NCI-H1417 (cell line): ENCODE measurements at places on chromosomes 12 and 14.

- DNase-seq = no peak
Observed at GRCh38 chr14:73240816-73241480, 3.6 kb downstream of the PAPLN start.

GRCh38 chr14:24103451-24103850, 9.3 kb downstream of the PCK2 start:
- no peak for DNase-seq

GRCh38 chr14:68630081-68630571, 162.7 kb downstream of the ZFP36L1 start:
- DNase-seq = no peak

GRCh38 chr12:113667676-113668356, 196.1 kb upstream of the LHX5 start:
- no peak for DNase-seq

- no peak for DNase-seq
Observed at GRCh38 chr14:53103636-53104340, 49.3 kb downstream of the DDHD1 start.

DNA sequence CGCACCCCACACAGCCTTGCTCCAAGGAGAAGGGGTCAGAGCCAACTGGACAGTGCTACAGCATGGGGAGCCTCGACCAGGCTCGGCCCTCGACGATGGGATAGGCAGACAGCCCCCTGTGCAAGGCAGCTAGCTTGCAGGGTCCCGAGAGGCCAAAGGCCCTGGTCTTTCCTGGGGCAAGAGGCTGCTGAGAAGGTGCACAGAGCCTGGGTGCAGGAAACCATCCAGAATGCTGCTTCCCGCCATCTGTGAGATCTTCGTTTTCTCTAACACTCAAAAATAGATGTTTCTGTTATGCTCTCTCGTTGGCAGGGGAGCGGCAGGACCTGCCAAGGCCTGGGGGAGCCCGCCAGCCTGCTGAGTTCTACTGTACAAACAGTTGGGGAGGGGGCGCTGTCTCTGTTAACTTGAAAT, 168.0 kb upstream of the RTL1 start:
- peak; percentile 20 for DNase-seq

DNA sequence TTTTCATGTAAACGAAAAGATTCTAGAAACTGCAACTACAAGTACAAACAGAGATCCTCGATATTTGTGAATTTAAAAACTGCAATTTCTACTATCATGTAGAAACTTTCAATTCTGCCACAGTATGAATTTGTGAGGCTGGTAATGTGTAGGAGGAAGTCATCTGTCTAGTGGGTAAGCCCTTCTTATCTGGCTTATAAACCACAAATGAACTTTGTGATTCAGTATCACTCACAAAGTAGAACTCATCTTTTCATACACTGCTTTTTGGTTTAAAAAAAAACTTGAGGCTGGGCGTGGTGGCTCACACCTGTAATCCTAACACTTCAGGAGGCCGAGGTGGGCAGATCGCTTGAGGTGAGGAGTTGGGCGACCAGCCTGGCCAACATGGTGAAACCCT, 20.7 kb downstream of the GTF2A1 start:
- no peak for DNase-seq

DNA sequence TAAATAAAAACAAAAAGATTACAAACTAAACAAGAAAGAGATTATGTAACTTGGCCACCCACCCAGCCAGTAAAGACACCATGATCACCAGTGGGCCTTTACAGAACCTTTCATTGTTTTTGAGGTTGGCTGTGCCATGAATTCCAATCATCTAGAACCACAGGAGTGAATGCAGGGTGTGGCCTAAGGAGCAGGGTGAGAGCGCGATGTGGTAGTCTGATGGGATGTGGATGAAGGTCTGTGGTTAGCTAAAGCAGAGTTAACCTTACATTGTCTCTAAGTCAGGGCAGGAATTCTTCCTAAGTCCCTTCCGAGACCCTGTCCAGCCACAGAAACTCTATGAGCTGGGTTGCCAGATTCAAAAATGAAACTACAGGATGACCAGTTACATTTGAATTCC, 54.0 kb upstream of the CDKN3 start:
- DNase-seq = no peak

GRCh38 chr12:75812271-75813018, 219.1 kb downstream of the PHLDA1 start:
- peak; percentile 85 for DNase-seq

- DNase-seq = peak; percentile 34
Observed at GRCh38 chr12:125683748-125684381, 618.6 kb downstream of the AACS start.

DNA sequence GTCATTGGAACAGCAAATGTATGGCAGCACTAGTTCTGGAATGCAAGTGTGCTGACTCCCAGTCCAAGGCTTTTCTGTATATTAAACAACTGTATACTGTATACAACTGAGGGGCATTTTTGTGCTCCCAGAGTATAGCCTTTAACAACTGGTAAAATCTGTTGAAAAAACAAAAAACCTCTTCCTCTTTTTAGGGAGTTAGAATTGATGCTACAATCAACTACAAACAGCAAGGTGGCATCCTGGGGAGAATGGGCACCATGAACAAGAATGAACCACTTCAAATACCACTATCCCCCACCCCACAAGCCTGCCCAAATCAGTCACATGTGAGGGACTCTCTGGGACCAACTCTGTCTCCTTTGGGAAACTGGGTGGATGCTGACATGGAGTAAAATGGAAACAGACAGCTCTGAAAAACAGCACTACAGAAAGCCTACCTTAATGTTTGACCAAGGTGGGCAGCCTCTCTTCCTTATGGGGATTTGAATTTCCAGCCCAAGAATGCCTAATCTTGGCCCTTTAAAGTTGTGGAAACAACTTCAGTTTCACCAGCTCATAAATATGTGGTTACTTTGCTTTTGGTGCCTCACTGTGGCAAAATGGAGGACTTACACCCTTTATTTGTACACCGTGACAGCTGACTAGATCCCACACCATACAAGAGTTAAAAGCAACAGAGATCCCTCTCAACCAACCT, 7.5 kb downstream of the VTI1B start:
- peak; percentile 64 for DNase-seq

DNA sequence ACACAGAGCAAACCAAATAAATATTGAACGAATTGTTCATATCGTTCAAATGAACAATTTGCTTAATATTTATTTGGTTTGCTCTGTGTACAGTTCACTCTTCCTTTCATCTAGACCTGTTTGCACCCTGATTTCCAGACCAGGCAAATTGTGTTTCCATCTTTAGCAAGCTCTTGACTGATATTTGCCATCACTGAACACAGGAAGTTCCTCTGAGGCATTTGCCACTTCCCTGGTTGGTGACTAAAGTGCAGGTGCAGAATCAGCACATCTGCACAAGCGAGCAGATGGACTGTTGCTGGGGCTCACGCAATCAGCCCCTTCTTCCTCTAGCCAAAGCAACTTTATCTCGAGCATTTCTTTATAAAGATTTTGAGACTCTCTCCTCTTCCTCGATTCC, 112.9 kb downstream of the DAAM1 start:
- no peak for DNase-seq

GRCh38 chr14:105214324-105214915, 33.3 kb upstream of the NUDT14 start:
- DNase-seq = no peak

- DNase-seq = no peak
Observed at GRCh38 chr12:29706311-29706710, 77.4 kb downstream of the TMTC1 start.

GRCh38 chr14:78535041-78535440, 364.9 kb downstream of the NRXN3 start:
- peak; percentile 55 for DNase-seq

DNA sequence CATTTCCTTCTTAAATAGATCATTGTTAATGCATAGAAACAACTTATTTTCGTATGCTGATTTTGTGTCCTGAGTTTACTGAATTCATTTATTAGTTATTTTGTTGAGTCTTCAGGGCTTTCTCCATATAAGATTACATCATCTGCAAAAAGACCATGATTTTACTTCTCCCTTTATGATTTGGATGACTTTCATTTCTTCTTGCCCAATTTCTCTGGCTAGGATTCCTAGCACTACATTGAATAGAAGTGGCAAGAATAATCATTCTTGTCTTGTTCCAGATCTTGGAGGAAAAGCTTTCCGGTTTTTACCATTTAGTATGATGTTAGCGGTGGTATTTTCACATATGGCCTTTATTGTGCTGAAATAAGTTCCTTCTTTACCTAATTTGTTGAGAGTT, 303.0 kb upstream of the RTL1 start:
- DNase-seq = no peak

DNA sequence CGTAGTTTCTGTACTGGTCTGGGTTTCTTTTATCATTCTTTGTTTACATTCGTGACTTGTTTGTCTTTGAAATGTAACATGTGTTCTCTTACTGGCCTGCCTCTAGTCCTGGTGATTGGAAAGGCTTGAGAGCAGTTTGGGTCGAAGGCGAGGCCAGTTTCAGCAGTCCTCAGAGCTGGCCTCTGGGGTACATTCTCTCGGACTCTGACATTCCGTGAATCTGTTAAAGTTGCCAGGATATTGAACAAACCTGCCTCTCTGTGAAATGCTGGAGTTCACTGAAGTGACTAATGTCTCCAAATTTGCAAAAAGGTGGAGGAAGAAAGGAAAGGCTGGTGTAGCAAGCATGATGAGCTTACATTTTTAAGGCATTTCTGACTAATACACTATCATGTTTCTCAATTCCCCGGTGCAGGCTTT, 1.5 kb downstream of the PLEKHA5 start:
- peak; percentile 27 for DNase-seq

DNA sequence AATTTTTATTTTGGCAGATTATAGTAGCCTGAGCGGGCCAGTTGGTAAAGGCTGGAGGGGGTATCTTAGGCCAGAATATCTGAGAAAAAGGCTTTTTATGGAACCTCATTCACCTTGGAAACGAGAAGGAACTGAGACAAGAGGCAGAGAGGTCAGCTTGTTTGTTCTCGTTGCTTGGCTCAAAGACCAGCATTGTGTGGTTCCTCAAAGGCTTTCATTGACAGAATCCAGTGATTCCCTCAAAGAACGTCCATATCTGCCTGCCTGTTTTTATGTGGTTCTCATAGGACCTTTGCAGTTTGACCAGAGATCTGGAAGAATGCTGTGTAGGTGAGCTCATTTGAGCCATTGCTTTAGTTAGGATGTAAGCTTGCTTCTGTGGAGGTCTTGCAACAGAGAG, 117.3 kb downstream of the CFAP54 start:
- DNase-seq = no peak

- DNase-seq = no peak
Observed at GRCh38 chr14:84202486-84202885, 1327.5 kb upstream of the FLRT2 start.

DNA sequence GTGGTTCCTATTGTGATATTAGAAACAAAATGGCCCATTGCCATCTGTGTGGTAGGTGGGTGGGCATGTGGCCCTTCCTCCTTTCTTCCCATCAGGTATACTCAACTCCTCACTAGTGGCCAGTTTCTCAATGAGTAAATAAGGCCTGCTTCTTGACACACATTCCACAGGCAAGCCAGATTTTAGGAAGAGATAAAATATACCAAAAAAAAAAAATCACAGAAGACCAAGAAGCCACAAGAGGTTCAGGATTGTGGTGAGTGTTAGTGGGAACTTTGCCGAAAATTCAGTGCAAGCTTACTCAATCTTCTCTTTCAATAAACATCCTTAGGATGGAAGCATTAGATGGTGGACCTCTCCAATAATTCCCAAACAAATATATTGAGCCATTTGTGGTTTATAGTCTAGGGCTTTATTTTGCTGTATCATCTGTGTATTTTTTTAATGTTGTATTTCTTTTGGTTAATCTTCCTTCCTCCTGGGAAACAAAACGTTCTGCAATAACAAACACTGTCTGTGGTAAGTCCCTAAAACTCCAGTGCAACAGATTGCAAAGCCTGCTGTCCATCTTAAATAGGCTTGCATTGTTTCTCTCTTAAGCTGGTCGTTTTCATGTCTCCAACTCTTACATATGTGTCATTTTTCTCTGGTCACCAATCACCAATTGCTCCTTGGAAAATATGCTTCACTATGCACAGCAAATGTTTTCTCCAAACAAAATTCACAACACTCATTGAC, 289.9 kb upstream of the KITLG start:
- no peak for DNase-seq
